Fibroblast of pulmonary artery (primary cell): ENCODE measurements at places on chromosomes 16 and 17.
A peak's percentile ranks its signal among the peaks of the same experiment; 100 is the strongest.

GRCh38 chr17:77914385-77915254 lies 43.9 kb upstream of the TNRC6C start:
- no peak for DNase-seq

DNA sequence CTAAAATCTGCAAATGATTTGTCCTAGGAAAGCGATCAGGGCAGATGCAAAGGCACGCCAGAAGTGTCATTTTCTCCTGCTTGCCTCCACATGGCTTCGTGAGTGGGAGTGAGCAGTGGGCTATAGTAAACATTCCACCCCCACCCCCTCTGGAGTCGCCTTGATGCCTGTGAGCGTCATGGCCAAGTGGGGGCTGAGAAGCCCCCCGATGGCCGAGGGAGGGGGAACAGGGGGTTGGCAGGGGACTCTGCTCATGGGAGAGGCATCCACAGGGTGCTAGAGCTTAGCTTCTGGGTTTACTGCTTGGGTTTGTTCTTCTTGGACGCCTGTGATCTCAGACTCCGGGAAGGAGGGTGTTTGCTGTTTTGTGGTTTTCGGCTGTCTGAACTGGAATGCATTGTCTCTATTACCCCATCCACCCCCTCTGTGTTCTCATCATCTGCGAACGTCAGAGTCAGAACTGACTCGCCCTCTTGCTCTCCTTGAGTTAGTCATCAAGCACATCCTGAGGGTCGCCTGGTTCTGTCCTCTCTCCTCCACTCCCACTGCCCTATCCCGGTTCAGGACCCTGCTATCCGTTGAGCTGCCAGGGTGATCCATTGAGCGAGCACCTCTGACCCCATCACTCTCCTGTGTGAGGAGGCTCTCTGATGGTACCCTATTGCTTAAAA lies 15.4 kb downstream of the TNS4 start:
- DNase-seq: peak; percentile 100

DNA sequence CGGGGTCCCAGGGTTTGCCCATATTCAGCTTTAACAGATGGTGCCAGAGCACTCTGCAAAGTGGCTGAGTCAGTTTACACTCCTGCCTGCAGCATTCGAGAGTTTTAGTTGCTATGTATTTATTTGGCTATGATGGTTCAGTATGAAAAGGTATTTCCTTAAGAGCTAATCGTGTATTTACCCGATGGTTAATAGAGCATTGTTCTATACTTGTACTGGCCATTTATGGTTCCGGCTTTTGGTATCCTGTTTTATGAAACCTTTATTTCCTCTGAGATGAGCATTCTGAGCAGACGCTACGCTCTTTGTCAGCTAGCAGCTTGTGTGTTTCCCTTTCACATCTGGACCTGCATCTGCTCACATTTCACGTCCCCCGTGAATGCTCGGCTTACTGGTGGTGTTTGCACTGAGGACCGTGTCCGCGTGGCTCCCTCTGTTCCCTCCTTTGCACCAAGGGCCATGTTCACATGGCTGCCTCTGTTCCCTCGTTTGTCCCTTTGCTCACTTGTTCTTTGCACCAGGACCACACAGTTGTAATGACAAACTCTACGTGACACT lies 149.1 kb upstream of the CHMP6 start:
- DNase-seq: no peak

DNA sequence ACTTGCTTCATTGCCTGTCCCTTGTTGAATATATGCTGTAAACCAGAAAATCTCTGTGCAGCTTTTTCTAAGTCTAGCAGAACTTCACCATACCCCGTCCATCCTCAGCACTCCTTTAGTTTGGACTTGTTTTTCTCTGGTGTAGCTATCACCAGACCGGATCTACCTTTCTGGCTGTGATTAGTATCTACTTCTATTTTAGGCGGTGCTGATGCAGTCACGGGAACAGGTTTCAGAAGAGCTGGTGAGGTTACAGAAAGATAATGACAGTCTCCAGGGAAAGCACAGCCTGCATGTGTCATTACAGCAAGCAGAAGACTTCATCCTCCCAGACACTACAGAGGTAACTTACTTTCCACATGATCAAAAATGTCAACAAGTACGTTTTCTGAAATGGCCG lies 46.4 kb downstream of the NUP88 start:
- no peak for DNase-seq

GRCh38 chr16:49585143-49585832 lies 211.7 kb downstream of the C16orf78 start:
- DNase-seq: no peak

- DNase-seq: no peak
These were observed 1.7 kb upstream of the GPT2 start for GRCh38 chr16:46882304-46882939.

DNA sequence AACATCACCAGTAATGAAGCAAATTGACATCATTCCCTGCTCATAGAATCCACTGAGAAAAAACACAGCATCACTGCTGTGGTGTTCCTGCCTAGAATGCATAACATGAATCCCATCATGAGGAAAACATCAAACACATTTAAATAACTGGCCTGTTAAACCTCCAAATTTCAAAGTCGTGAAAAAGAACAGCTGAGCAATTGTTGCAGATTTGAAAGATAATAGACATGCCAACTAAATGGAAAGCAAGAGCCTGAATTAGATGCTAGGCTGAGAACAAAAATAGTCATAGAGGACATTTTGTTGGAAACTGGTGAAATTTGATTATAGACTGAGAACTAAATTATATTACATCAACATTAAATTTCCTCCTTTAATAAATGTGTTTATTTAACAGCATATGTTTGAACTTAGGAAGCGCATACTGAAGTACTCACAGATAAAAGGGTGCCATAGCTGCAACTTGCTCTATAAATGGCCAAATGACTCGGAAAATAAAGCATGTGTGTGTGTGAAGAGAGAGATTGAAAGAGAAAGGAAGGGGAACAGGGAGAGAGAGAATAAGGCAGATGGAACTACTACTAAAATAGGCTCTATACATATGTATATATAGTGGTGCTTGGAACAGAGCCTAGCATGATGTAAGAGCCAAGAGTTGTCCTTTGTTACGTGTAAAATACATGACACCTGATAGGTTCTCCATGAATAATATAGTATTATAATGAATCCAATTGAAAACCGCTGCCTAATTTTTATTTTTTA lies 305.0 kb upstream of the MON1B start:
- no peak for DNase-seq

GRCh38 chr16:15648135-15648730 lies 1.8 kb upstream of the NDE1 start:
- no peak for DNase-seq

DNA sequence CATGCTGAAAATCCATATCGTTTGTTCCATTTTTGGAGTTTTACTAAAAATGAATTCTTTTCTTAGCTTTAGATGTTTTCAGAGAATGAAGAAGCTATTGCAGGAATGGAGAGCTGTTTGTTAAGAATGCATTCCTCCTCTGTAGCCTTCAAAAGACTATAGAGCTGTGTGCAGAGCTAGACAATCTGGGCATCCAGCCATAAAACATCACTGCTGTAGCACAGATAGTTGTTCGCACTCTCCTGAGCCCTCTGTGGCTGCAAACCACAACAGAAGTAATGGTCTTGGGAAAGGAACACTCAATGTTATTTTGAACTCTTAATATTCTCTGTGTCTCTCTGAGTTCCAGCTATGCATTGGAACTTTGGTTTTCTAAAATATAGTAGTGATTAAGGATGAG lies 4.9 kb downstream of the TNRC6C start:
- peak; percentile 91 for DNase-seq

- no peak for DNase-seq
These were observed 2.5 kb downstream of the LSM12 start for GRCh38 chr17:44063704-44064639.

- no peak for DNase-seq
These were observed 24.9 kb downstream of the KIAA0513 start for GRCh38 chr16:85052536-85052935.

- no peak for DNase-seq
These were observed 67.5 kb upstream of the ZNF423 start for GRCh38 chr16:49923411-49923810.

DNA sequence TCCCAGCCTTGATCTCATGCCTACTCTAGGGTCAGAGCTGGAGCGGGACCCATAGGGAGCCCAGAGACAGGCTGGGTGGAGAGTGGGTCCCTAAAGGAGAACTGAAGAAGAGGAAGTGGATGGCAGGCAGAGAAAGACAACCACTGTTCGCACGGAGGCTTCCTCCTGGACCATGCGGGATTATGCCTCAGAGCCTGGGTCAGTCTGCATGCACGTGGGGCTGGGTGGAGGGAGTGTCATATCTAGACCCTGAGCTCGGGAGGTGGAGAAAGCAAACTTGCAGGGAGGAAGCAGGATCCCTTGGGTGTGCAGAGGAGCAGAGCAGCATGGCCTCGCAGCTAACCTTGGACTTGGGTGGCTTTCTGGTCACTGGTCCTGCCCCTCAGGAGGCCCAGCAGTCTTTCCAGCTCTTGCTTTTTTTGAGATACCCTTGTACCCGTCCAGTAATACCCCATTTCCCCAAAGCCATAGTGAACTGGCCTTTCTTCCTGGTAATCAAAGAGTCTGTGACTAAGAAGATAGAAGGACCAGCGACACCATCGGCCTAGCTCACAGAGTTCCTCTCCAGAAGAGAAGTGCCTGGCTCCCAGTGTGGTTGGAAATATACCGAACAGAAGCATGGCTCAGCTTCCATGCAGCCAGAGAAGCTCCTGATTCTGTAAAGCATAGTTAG lies 344.2 kb downstream of the CPPED1 start:
- DNase-seq: no peak

GRCh38 chr17:82950525-82951102 lies 110.8 kb upstream of the ZNF750 start:
- DNase-seq: no peak

DNA sequence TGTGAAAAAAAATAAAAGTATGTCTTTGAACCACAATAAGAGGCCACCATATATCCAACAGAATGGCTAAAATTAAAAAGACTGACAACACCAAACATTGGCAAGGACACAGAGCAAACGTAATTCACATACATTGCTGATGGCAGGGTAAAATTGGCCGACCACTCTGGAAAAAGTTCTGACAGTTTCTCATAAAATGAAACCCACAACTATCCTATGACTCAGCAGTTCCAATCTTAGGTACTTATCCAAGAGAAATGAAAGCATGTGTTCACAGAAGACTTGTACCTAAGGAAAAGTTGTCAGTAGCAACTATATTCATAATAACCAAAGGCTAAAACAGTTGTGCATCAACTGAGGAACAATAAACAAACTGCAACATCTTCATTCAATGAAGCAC lies 357.3 kb upstream of the XYLT1 start:
- DNase-seq: peak; percentile 17

DNA sequence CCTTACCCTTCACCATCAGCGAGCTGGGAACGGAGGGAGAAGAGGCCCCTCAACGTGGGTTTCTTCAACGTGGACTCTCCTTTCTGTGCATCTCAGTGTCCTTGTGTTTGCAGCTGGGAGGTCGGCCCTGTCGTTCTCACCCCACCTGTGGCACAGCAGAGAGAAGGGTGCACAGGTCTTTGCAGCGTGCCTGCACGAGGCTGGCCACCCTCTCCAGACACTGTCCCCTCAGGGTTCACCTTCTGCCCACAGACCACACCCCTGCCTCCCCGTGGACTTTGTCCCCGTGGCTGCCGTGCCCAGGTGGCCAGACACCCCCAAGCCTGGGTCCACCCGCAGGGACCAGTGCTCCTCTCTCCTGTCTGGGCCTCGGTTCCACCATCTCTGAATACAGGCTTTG lies 7.3 kb upstream of the WDR45B start:
- DNase-seq: no peak

- DNase-seq: no peak
These were observed 48.2 kb upstream of the CDC42EP4 start for GRCh38 chr17:73359987-73360410.

DNA sequence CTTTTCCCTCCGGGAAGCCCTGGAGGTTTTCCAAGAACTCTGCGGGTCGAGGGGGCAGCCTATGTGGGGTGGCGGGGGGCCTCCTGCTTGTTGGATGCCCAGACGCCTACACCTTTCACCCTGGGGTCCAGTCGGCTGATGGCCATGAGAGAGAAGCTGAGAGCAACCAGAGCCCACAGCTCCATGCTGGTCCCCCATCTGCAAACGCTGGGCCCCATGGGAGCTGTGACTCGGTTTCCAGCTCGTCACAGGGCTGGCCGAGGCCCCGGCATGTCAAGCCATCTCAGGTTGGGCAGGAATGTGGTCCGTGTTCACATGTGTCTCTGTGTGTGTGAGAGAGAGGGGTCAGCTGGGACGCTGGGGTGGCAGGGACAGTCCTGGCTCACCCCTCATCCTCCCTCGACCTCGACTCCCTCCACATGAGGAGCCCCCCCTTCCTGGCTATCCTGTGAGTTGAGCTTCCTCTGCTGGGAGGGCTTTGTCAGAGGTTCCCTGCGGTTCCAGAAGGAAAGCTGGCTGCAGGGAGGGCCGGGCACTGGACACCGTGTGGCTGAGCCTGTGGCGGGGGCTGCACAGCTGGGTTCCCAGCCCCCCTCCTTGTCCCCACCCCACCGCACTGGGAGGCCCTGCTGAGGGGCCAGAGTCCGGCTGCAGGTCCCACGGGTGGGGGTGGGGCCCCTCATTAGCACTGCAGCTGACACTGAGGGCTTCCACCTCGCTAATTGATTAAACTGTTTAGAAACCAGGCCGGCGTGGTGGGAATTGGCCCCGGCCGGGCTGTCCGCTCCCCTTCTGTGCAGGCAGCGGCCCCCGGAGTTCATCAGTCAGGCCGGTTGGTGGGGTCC lies 19.1 kb downstream of the METRNL start:
- no peak for DNase-seq

- no peak for DNase-seq
These were observed 492.5 kb upstream of the HSBP1 start for GRCh38 chr16:83315271-83315670.

GRCh38 chr16:87527055-87527724 lies 34.4 kb upstream of the ZCCHC14 start:
- no peak for DNase-seq

DNA sequence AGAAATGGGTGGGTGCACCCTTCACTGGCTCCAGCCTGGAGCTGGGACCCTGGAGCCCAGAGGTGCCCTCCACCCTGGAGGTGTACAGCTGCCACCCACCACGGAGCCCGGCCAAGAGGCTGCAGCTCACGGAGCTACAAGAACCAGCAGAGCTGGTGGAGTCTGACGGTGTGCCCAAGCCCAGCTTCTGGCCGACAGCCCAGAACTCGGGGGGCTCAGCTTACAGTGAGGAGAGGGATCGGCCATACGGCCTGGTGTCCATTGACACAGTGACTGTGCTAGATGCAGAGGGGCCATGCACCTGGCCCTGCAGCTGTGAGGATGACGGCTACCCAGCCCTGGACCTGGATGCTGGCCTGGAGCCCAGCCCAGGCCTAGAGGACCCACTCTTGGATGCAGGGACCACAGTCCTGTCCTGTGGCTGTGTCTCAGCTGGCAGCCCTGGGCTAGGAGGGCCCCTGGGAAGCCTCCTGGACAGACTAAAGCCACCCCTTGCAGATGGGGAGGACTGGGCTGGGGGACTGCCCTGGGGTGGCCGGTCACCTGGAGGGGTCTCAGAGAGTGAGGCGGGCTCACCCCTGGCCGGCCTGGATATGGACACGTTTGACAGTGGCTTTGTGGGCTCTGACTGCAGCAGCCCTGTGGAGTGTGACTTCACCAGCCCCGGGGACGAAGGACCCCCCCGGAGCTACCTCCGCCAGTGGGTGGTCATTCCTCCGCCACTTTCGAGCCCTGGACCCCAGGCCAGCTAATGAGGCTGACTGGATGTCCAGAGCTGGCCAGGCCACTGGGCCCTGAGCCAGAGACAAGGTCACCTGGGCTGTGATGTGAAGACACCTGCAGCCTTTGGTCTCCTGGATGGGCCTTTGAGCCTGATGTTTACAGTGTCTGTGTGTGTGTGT lies 46.8 kb downstream of the IL21R start:
- DNase-seq: no peak
